ENCODE measurements at places on chromosomes 7 and 10.

DNA sequence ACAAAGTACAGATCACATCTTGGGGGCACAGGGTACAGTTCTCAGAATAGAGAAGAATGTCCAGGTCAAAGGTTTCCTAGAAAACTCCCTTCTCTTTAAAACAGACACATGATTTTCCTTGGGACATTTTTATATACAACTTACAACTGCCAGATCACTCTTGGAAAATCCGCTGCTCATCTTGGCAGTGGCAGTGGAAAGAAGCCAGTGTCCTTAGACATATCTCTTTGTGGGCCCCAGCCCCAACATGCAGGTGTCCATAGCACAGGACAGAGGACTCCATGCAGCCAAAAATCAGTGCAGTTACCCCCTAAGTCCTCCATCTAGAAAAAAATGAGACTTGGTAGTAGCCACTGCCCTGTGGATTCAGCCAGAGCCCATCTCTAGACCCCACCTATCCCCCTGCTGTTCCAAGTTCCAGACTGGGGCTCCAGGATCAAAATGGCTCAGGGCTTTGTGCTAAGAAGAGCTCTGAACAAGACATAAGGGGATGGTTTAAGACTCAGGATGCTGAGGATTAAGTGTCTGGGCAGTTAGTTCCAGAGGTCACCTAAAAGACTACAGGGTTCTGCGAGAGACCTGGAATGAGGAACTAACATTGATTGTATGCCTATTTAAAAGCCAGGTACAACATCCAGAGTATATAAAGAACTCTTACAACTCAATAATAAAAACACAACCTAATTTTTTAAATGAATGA, 34.4 kb downstream of the HIPK2 start:
- DNase-seq: no peak

GRCh38 chr7:141590666-141591065, 39.5 kb downstream of the AGK start:
- DNase-seq: no peak

DNA sequence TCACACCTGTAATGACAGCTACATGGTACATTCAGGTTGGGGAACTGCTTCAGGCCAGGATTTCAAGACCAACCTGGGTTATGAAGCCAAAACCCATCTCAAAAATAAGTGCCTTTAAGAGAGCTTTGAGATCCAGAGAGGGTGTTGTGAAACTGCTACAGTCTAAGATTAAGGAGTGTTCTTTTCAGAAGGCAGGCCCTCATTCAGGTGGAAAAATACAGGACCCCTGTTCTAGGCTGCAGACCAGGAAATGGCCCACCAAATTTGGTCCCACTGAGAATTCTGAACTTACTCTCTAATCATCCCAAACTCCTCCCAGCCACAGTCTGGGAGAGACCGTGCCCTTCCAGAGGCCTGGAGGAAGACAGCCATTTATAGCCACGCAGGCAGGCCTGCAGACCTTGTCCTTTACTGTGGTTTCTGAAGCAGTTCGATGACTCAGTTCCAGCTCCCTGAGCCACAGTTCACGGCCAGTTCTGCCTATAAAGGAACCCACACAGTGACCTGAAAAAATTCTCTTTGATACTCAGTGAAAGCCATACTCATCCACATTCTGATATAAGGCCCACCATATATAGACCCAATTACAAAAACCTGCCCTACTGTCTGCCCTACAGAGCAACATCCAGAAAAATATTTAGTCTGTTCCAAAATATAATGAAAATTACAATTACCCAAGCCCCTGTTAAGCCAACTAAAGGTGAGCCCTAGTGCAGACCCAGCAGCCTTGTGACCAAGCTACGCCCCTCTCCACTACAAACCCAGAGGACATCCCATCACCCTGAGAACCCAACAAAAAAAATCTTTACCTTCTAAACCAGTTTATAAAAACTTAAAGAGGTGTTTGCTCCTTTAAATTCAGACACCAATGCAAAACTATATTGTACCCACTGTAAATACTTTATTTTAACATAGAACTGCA, 21.2 kb downstream of the ZNF680 start:
- peak; percentile 17 for DNase-seq

- DNase-seq: no peak
Measured at GRCh38 chr7:149500201-149500600, 2.6 kb upstream of the ZNF746 start.

GRCh38 chr7:18529239-18529638, 33.7 kb downstream of the HDAC9 start:
- DNase-seq: no peak

DNA sequence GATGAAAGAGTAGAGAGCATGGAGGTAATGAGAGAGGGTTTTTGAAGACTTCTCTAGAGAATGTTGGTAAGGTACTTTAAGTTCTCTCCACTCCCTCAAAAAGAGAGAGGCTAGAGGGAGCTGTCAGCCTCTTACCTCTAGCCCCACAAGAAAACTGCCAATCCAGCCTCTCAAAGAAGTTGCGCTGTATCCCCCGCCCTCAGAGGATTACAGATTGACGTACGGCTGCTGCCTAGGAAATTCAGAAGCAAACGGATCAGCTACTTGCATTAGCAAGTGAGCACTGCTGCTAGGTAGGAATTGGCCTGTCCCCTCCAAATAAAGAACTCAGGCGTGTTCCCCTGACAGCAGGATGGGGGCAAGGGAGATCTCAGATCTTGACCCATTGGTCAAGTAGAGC, 34.2 kb downstream of the TYW1B start:
- DNase-seq: no peak

GRCh38 chr7:150851492-150852370, 586 bp upstream of the AOC1 start:
- DNase-seq: no peak

GRCh38 chr10:121886997-121887622, 40.7 kb downstream of the ATE1 start:
- peak; percentile 32 for DNase-seq

DNA sequence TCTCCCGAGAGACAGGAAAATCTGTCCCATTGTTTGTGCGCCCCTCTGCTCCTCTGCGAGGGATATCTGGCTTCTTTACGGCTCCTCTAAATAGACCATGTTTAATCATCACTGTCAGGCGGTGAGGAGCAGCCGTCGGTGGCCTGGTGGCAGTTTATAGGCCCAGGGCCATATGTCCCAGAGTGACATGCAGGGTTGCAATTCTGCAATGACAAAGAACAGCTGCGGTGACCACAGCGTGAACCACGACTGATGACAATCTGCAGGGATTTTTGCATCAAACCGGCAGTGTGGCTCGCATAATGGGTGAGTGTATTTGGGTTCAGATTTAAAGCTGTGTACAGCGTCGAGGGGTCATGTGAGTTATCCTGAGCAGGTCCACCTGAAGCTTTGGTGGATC, 41.5 kb downstream of the GATA3 start:
- DNase-seq: no peak

DNA sequence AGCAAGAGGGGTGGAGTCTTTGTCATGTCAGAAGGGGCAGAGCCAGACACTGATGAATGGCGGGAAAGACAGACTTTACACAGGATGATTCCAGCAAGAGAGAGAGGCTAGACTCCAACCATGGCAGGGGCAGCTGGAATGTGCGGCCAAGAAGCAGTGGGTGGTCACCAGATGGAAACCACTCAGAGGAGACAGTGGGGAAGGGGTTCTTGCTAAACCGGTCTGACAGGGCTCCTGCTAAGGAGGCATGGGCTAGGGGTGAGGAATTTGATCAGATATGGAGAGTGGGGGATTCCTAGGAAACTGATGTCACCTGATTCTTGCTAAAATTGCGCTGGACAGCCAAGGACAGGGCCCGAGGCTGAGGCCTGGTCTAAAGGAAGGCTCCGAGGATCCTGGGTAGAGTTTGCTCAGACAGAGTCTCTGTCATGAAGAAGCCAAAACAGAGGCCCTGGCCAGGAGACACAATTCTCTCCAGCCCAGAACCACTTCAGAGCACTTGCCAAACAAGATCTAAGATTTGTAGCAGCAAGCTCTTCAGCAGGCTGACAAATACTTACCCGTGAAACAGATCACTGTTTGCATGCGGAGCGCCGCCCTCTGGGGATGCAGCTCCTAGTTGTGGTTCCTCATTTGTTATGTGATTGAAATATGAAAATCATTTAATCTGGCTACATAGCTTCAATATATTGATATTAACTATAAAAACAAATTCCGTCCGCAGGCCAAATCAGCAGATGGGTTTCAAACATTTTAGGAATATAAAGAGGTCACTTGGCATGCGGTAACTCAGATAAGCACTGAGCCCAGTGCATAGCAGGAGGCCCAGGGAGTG, 377.0 kb downstream of the TCERG1L start:
- no peak for DNase-seq

- no peak for DNase-seq
Measured at GRCh38 chr7:150481186-150481920, 30.9 kb downstream of the GIMAP8 start.

DNA sequence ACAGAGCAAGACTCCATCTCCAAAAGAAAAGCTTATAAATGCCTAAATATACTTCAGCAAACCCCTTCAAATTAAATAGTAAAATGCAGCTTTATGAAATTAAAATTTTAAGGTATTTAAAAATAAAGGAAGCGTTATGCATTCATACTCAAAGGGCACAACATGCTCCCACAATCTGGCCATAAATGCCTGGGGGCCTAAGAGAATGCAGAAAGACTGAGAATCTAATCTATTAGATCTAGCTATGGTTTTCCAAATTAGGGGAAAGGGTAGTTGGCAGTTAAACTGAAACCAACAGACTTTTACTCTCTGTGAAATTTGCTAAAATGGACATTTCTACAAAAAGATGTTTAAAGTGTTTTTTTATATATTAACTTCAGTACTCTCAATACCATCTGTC, 40.6 kb downstream of the SORBS1 start:
- DNase-seq: no peak

DNA sequence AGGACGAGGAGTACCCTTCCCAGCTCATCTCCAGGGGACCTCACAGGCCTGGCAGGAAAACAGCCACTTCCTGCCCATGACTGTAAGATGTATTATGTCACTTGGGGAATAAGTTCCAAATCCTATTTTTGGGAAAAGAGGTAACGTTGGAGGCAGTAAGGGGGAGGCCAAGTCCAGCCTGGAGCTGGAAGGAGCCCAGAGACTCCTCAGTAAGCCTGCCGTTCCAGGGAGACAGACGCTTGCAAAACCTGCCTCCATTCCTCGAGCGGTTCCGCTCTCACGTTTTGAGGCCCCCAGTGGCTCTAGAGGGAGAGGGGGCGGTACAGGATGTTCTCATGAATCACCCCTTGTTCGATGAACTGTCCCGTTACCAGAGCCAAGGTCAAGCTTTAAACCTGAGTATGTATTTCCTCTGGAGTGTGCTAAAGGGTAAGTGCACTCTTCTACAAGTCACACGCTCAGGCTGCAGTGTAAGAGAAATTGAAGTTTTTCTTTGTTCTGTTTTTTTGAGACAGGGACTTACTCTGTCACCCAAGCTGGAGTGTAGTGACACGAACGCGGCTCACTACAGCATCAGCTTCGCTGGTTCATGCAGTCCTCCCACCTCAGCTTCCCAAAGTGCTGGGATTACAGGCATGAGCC, 45.5 kb upstream of the CYTH3 start:
- DNase-seq: peak; percentile 42

DNA sequence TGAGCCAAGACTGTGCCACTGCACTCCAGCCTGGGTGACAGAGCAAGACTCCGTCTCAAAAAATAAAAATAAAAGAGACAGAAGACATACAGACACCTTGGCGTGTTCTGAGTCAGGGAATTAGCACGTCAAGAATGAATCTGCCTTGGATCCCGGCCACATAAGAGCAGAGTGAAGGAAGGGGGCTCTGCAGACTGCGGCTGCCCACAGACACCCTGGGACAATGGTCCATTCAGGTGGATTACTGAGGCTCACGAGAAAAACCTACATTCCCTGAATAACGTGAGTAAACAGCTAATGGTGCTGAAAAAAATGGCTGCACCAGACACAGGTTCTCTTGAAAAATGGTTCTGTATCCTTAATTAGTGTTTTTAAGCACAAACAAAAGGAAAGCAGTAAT, 100.1 kb upstream of the FGFR2 start:
- peak; percentile 2 for DNase-seq

- DNase-seq: no peak
Measured at GRCh38 chr7:122546496-122546895, 152.4 kb downstream of the RNF133 start.

- no peak for DNase-seq
Measured at GRCh38 chr7:3466261-3466660, 165.2 kb downstream of the SDK1 start.

DNA sequence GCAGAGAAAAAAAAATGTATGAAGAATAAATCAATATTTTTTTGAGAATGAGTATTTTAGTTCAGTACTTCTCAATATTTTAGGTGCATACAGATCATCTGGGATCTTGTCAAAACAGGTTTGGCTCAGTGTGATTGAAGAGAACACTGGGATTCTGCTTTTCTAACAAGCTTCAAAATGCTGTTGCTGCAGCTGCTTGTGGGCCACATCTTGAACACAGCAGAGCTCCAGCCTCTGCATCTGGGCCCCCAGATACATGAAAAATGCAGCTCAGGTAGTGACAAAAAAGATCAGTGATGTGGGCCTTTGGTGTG, 1177.1 kb upstream of the C7orf33 start:
- no peak for DNase-seq

DNA sequence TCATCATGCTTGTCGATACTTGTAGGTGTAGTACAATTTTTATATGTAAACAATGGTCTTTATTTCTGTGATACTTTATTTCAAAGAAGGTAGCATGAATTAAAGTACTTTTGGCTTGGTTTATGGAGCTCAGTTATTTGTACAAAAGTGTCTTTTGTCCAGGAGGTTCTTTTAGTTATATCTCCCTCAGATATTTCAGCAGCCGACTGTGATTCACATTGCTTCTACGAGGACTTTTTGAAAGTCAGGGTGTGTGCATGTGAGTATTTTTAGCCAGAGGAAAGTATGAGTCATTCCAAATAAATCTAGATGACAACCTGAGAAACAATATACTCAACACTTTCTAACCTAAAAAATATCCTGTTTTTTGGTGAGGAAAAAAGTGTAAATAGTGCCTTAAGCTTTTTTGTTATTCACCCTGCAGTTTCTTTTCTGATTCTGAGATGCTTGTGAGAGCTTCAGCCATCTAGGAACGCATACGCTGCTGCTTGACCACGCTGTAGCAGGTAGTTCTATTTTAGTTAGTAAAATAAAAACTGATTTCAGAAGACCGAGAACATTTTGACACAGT, 595 bp upstream of the SUN1 start:
- DNase-seq: peak; percentile 98

DNA sequence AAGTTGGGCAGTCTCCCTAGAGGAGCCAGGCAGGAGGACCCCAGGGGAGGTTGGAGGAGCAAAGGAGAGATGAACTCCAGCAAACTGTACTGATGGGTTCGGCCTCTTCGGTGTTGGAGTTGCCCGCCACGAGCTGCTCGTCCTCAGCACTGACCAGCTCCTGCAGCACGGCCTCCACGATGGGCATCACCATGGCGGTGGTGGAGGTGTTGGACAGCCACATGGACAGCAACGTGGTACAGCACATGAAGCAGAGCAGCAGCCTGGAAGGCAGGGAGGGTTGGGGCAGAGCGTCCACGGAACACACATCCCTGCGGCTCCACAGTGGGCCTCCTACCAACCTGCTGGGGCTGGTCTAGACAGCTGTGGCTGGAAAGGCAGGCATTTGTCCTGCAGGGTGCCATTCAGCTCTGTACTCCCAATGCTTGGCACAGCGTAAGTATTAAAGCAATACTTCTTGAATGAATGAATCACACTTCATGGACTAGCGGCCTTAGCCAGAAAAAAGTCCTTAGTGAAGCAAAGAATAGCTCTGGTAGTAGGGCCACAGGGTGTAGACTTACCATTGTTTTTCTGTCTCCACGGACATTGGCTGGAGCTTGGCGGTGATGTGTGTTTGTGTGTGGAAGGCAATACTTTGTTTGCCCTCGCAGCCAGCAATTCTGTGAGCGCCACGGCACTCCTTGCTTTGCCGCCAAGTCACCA, 21.8 kb downstream of the SLC13A4 start:
- DNase-seq: no peak

All from SW480 (cell line).